Hippocampal formation (tissue), 2 donors: ENCODE measurements at places on chromosomes 5 and 9.

DNA sequence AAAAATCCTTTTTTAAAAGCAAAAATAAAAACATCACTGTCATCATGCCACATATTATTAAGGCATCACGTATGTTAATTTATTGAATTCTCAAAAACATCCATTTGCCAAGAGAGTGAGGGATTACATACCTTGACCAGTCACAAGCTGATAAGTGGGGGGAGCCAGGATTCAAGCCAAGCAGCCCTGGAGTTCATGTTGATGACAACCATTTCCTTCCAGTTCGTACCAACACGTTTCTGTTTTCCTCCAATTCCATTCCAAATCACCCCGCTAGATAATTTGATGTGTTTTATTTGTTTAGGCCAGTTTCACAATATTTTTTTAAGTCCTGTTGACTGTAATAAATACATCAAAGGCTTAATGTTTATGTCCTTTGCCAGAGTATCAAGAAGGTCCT, 53.0 kb downstream of the SLC1A3 start:
- no peak for DNase-seq

DNA sequence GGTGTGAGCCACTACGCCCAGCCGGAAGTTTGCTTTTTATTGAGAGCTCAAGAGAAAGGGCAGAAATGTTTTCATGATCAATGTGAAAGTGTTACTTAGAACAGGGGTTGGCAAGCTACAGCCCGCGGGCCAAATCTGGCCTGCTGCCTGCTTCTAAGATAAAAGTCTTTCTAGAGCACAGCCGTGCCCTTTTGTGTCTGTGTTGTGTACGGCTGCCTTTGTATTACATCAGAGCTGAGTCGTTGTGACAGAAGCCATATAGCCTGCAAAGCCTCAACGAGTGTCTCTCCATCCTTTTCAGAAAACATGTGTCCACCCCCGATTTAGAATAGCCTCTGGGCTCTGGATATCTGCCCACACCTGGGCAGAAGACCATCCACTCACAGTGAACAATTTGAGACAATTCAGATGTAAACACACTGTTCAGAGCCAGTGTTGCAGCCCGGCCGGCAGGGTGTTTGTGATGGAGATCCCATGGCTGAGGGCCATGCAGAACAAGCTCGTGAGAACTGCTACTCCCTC, 28.8 kb downstream of the AK8 start:
- DNase-seq = no peak

DNA sequence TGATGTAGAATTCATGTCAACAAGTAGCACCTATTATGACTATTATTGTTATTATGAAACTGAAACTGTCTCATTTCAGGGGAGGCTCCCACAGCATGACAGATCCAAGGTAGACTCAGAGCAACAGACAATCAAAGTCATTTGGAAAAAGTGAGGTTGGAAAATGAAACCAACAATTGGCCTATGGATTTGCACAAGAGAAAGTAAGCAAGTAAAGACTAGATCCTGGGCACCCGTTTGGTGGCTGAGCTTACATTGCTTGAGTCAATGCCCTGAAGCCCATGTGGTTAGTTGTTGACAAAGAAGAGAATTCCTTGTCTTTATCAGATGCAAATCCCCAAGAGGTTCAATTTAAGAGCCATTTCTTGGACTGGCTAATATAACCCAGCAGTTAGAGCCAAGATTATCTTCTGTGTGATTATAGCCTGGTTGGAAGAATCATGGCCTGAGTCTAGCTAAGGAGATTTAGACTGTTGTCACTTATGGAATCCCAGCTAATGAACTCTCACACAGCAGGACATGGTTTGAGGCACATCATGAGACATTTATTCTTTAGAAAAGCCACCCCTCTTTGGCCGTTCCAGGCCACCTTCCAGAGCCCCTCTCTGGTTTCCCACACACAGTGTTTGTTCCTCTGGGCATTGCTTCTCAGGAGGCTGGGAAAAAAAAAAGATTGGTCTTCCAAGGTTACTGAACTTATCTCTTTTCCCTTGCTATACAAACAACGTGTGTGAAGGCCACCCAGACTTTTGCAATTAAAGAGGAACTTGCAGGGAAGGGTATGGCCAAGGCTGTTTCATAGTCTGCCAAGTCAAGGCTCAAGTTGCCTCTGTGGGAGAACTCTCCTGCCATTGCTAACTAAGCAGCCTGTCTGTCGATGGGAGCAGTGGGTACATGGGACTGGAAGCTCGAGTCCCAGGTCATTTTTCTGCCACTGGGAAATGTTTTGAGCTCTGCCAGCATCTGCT, 399.5 kb downstream of the ENC1 start:
- no peak for DNase-seq

- no peak for DNase-seq
These were observed 45.3 kb downstream of the MAP1B start for GRCh38 chr5:72152545-72152944.

GRCh38 chr5:56069652-56070226, 75.0 kb upstream of the IL6ST start:
- DNase-seq = no peak

DNA sequence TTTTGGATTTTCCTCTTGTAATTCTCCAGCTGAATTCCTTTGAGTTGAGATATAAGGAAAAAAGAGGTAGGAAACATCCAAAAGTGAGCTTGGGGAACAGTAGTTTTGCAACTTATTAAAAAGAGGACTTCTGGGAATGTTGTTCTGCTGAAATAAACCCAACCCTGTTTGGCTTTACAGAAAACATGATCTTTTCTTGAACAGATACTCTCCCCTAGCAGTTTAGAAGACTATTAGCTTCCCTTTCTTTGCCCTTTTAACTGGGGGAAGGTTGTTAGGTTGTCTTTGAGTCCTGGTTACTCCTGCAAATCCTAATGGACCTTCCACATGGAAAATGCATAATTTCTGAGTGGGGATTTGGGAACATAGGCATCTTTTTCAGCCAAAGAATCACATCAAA, 168.7 kb upstream of the RPS23 start:
- no peak for DNase-seq

DNA sequence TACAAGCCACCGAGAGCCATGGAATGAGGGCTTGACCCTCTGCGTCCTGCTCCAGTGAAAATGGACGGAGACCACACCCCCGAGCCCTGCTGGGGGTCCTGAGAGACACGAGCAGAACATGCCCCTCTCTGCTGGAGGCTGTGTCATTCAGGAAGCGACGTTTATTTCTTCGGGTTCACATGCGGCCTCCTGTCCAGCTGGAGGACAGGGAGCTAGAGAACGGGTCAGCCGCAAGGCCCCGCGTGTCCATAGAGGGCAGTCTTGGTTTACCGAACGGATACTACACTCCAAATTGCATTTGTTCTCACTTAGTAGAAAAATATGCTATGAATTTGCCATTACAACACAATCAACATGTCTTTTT, 36.1 kb downstream of the MRPL36 start:
- DNase-seq = no peak

DNA sequence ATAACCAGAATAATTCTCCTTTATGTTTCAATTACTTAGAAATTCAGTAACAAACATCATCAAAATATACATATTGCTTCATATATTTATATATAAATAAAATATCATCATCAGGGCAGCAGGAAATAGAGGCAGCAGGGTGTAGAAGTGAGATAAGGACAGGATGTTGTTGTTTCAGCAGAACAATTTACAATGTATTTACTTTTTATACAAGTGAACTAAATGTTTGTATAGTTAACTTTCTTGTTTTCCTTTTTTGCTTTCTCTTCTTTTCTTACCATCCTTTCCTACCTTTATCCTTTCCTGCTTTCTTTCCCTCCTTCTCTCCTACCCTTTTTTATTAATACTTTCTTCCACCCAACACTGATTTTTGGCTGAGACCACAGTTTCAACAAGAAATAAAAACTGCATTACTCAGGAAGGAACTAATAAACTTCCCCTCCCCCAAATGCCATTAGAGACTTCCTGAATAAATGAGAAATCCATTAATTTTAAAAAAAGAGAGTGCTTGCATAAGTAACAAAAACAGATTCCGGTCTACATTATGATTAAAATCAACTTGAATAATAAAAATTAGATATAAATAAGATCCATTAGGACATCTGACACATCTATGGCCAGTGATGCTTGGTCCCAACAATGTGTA, 159.8 kb upstream of the ACOT12 start:
- no peak for DNase-seq

DNA sequence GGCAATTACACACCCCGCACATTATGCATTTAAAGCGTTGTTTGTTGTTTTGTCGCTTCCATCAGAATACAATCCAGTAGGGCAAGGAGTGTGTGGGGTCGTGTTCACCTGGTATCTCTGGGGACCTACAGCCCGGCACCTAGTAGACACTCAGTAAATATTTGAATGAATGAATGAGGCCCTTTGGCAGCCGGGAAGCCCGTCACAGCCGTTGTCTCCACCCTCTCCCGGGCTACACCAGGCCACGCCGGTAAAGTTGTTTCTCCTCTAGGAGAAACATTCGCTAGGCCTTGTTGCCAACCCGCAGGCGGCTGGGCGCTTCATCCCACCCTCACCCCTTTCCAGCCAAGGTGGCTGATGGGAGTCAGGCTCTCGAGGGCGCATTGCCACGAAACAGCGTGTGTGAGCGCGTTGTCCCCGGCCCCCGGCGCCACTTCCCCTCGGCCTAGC, 876 bp upstream of the JAK2 start:
- DNase-seq = no peak
